Tibial nerve (tissue), 4 donors: ENCODE measurements at places on chromosomes 7 and 10.
A peak's percentile ranks its signal among the peaks of the same experiment; 100 is the strongest.

- no peak for DNase-seq
Observed at GRCh38 chr7:116436305-116436826, 63.2 kb upstream of the CAV2 start.

GRCh38 chr7:10793995-10794775, 179.5 kb upstream of the PHF14 start:
- DNase-seq: no peak

- peak; percentile 36 for DNase-seq
Observed at GRCh38 chr7:41977151-41977651, 259.8 kb downstream of the GLI3 start.

- DNase-seq: no peak
Observed at GRCh38 chr7:155323001-155323638, 25.4 kb downstream of the INSIG1 start.

DNA sequence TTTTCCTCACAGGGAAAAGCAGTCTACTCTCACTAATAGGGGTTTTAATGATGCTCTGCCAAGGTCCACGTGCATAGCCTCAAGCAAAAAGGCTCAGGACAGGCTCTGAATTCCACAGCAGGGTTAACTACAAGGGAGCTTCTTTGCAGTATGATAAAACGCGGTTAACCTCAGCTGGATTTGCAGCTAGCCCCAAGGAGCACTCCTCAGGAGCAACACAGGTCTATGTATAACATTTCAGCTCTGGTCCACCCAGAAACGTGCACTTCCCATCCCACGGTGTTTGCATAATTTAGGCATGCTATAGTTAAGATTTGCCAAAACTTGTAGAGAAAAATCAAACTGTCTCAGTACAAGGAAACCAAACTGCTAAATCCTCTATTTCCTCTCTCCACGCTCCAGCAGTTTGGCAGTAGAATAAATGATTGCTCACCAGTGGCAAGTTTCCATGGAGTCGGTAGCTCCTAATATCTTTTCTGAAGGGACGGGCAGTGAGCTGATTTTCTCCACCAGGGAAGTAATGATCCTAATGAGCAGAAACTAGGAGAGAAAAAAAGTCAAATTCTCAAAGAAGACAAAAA, 13.1 kb upstream of the ASB4 start:
- DNase-seq: no peak

DNA sequence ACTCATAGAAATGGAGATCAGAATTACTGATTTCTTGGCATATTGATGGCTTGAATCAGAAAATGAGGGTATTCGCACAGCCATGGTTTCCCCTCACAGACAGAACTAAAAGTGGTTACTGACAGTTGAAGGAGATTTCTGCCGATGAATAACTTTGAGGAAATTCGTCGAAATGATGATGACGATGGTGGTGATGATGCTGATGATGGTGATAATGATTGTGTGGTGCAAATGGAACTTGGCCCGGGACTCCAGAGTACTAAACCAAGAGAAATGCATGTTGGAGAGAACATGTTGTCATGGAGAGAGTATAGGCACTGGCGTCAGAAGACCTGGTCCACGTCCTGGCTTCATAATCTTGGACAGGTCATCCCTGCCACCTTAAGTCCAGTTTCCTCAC, 163.2 kb downstream of the EVX1 start:
- no peak for DNase-seq

- no peak for DNase-seq
Observed at GRCh38 chr10:95411635-95412034, 120.8 kb upstream of the PDLIM1 start.

DNA sequence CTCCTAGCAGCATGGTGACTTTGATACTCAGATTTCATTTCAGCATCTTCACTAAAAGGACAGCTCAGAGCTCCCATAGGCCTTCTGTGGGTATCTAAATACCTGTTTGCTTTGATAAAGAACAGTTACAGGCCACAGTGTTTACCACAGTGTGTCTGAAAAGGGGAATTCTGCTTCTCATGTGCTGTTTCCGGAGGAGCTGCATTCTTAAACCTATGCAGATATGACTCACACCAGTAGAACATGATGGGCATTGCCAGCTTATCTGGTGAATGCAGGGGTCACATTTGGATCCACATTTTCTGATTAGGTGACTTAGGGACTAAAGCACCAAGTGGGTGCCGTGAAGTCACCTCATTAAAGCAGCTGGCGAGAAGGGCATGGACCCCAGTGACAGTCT, 52.6 kb downstream of the TRRAP start:
- DNase-seq: no peak
